ENCODE measurements at places on chromosomes 7 and 10. TPM values are rescaled to one million over a fixed set of nuclear protein-coding genes. Genes with fewer than 3 reads are reported as not detected.
A peak's percentile ranks its signal among the peaks of the same experiment; 100 is the strongest.

DNA sequence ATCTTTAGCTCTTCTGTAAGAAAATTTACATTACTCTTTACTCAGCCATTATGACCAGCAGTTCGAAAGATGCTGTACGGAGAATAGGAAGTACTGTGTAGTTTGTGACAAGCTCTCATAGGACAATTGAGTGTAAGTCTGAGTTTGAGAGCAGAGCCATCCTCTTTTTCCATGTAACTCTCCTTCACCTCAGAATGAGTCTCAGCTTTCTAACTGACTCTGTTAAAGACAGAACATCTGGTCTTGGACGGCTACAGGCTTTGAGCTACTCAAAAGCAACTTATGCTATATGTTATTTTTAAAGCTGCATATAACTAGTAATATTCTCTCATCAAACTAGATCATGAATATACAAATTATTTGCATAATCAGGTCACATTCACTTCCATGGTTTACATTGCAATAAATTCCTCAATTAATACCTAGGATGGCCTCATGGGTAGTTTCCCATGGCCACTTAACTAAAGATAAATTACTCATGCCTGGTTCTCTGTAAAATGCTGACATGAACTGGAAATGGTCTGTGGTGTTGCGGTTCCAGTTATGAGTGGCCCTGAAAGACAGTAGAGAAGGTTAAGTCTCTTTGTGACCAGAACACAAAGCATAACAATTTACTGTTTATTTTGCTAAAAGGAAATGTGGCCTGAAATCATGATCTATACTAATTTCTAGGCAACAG, 358.7 kb downstream of the PHF14 start:
- peak; percentile 51 for DNase-seq

DNA sequence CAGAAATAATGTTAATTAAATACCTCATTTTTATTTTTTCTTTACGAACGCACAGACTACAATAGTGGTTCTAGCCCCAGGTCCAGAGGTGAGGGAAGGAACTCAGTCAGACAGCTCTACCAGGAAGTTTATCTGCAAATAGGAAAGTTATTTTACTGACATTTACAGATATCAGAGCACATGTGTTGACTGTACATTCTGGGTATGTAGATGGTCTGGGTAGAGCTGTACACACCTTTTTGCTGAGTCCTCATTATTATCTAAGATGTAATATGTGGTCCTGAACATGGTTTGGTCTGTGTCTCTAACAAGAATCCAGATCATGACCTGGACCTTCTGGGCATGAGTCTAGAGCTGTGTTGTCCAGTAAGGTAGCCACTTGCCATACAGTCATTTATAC, 74.6 kb upstream of the KIF5B start:
- DNase-seq, result no peak

TUBAL3 gene
- not detected for total RNA-seq

GRCh38 chr10:32684291-32684690, 238.4 kb downstream of the CCDC7 start:
- DNase-seq, result no peak

- DNase-seq, result no peak
Observed at GRCh38 chr7:10221084-10221483, 752.6 kb upstream of the PHF14 start.

CARD11 gene
- 114 TPM for total RNA-seq

DNA sequence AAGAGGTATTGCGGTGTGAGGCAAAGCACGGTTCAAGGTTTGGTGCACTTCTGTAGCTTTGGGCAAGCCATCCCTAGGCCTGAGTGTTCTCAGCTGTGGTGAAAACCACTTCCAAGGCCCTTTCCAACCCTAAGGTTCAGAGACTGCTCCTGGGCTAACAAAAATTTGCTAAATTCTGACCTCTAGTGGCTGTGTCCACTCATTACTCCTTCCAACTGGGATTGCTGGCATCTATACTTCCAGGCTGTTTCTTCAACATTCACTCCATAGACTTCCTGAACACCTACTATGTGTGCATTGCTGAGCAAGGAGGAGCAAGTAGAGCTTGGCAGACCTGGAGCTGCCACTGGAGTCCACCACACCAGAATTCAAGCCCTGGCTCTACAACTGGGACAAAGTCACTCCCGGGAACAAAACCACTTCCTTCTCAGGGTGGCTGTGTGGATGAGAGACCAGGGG, 29.3 kb upstream of the SH3PXD2A start:
- DNase-seq, result no peak

RET gene
- 0.29 TPM for total RNA-seq

DNA sequence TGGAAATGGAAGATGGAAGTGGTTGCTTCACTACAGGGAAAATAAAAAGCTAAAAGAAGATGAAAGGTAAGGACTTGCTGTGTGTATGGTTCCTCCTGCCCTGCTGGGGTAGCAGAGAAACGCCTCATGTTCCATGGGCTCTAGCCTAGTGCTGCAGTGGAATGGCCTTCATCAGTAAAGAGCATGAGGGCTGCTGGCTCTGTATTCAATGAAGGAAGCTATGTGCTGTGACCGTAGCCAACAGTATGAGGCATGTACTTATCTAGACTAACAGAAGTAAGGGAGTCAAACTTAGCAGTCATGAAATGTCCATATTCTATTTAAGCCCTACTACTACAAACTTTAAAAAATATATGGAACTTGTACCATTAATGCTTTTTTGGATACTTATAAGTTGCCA, 54.3 kb downstream of the GDI2 start:
- DNase-seq, result no peak

DNA sequence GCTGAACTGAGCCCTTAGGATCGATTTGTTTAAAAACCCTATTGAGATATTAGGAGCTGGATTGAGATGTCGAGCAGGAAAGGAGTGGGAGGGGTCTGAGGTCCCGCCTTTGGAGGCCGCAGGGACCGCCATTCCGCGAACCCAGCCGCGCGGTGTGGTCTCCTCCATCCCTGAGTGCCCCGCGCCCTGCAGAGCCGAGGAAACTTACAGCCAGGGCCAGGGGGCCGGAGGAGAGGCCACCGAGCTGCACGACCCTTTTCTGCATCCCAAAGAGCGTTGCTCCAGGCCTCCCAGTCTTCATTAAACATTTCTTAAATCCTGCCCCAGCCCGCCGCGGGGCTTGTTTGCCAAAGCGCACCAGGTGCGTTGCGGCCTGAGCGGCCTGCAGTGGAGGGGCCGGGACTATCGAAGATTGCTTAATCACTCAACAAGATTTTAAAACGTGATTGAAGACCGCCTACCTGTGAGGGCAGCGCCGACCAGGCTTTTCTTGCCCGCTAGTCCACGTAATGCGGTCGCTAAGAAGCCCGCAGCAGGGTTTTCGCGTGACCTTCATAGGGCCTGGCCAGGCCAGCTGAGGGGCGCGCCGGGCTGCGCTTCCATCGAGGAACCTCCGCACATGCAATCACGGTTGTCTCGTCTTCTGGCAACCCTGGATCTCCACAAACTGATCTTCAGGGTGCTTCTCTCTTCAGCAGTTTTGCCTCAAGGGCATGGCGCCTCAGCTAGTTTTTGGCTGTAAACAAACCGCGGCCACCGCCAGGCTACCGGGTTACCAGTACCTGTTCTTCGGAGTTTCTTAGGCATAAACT, 2.0 kb upstream of the CTBP2 start:
- no peak for DNase-seq

GBX1 gene
- total RNA-seq, result not detected

FAM237B gene
- not detected for total RNA-seq

GRCh38 chr10:90204131-90204955, 503.0 kb downstream of the KIF20B start:
- DNase-seq, result no peak

- no peak for DNase-seq
Observed at GRCh38 chr10:110612629-110613028, 31.5 kb upstream of the RBM20 start.

DNA sequence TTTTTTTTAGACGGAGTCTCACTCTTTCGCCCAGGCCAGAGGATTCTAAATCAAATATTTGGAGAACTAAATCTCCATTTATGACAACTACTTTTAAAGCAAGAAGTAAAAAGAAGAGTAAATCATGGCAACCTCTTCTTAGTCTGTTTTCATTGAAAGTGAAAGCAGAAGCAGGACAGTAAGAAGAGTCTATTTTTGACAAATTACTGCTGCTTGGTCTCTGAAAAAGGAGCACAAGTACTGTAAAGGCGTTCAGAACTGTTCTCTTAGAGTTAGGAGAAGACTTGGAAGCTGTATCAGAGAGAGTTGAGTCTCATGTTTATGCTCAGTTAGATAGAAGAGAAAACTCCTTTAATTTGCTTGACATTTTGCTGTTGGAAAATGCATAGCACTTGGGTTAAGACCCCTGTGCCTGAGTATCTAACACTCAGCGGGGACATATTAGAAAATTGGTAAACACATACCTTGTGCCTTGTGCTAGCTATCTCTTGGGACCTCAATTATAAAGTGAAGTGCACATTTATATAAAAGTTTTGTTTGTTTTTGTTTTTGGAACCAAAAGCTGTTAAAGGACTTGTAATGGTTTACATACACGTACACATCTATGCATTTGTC, 433.0 kb downstream of the ANKRD7 start:
- no peak for DNase-seq

- DNase-seq, result peak; percentile 53
Observed at GRCh38 chr10:21732067-21732772, 198.2 kb downstream of the MLLT10 start.

FAM25G gene
- total RNA-seq, result not detected

- DNase-seq, result no peak
Observed at GRCh38 chr10:133035952-133036351, 51.8 kb upstream of the ADGRA1 start.

- DNase-seq, result peak; percentile 65
Observed at GRCh38 chr10:43304687-43305333, 37.9 kb upstream of the RASGEF1A start.

DNA sequence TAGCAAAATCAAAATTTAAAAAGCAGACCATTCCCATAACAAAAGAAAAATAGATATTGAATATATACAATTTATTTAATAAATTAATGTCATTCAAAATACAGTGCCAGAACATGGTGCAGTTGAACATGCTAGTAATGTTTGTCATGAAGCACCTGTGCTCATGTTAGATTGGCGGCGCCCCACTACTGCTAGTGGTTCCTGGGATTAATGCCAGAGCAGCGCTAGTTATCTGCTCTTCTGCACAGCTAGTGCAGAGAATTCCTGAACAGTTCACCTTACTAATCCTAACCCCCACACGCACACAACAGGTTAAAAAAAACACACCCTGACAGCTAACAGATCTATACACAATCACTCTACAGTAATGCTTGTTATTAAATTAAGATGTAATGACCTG, 23.4 kb downstream of the KBTBD2 start:
- DNase-seq, result no peak

PIP gene
- total RNA-seq, result not detected

SFTPA1 gene
- total RNA-seq, result not detected

- no peak for DNase-seq
Observed at GRCh38 chr10:12703813-12704212, 297.7 kb downstream of the CCDC3 start.

DNA sequence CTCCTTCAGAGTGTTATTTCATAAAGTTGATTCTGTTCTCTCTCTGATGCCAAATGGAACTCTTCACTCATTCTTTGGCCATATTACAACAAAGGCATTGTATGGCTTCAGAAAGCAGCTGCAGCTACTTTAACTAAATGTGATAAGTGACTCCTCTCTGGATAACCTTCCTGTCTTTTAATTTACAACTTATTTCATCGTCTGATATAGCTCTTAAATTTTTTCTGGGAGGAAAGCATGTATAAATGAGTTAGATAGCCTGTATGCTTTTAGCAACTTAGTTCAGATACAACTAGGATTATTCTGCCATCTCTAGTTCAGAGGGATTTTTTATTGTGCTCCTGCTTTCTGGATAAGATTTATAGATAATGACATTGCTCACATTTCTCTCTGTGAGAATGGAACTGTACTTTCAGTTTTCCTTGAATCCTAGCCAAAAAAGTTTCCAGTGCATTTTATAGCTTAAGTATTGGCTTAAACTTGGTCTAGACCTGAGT, 57.5 kb downstream of the KLHDC10 start:
- DNase-seq, result no peak

- DNase-seq, result peak; percentile 33
Observed at GRCh38 chr10:102678842-102679289, 34.6 kb downstream of the TRIM8 start.

DNA sequence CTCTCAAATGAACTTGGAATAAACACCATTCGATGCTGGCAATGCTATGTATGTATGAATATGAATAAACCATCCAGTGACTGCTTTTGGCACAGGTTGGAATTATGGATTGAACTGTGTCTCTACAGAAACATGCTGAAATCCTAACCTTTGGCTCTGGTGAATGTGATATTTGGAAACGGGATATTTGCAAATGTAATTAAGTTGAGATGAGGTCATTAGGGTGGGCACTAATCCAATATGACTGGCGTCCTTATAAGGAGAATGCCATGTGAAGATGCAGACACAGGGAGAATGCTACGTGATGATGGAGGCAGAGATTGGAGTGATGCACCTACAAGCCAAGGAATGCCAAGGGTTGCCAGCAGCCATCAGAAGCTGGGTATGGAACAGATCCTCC, 3.4 kb upstream of the ACTR3B start:
- DNase-seq, result no peak

- DNase-seq, result peak; percentile 59
Observed at GRCh38 chr7:50397320-50397970, 52.7 kb downstream of the FIGNL1 start.

DNA sequence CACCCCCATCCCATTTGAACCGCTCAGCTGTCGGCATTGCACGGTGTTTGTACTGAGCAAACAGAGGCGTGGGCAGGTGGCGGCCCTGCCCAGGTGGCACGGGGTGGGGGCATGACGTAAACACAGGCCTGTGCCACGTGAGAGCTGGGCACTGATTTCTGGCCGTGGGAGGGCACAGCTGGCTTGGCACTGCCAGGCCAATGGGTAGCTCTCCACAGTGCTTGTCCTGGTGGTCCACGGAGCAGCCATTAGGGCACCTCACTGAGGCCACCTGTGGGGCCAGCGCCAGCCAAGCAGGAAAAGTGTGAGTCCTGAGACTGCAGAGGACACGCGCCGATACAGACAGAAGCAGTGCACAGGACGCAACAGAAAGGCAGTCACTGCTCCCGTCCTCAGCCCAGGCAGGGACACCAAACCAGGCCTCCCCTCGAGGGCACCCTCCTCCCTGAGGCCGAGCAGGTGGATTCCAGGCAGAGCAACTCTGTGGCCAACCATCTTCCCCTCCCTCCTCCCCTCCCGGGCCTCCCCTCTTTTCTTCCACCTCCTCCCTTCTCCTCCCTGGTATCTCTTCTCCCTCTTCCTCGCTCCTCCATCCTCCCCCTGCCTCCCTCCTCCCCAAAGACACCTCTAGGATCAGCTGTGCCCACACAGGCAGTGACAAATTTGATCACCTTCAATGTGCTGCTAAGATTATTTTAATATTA, 258.7 kb downstream of the ELFN1 start:
- no peak for DNase-seq
